ENCODE measurements at places on chromosomes 2 and 18.
A peak's percentile ranks its signal among the peaks of the same experiment; 100 is the strongest.

DNA sequence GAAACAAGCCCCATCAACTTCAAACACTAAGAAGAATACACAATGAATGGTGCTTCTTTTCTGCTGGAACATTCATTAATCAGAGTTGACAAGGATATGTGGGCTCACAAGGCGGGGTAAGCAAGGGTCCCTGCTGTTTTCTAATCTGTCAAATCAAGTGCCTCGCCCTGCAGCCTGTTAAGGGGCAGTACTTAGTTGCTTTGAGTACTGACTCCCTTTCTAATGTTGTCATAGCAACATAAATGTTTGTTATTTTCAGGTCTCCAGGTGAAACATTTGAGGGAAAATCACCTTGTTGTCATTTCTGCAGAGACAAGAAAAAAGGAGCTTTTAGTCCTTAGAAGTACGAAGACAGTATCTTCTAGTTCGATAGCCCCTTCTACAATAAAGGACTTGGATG, 284.7 kb upstream of the PKDCC start:
- no peak for DNase-seq

GRCh38 chr2:205805136-205805535, 122.8 kb downstream of the NRP2 start:
- no peak for DNase-seq

GRCh38 chr2:74146929-74147726, 584 bp downstream of the BOLA3 start:
- no peak for DNase-seq

DNA sequence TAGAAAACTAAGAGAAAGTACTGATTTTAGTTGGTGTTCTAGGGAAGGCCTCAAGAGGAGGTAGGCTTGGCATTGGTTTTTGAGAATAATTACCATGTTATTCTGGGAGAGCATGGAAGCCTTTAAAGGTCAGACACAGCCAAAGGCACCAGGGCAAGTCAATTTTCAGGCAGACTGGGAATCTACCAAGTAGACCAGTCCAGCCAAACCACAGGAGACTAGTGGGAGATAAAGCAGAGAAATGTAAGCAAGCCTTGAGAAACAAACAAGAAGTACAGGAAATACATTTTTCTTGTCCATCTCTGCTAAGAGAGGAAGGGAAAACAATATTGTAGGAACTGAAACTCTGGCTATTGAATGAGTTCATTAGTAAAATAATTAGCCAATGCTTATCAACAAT, 5.5 kb upstream of the CCDC68 start:
- no peak for DNase-seq

DNA sequence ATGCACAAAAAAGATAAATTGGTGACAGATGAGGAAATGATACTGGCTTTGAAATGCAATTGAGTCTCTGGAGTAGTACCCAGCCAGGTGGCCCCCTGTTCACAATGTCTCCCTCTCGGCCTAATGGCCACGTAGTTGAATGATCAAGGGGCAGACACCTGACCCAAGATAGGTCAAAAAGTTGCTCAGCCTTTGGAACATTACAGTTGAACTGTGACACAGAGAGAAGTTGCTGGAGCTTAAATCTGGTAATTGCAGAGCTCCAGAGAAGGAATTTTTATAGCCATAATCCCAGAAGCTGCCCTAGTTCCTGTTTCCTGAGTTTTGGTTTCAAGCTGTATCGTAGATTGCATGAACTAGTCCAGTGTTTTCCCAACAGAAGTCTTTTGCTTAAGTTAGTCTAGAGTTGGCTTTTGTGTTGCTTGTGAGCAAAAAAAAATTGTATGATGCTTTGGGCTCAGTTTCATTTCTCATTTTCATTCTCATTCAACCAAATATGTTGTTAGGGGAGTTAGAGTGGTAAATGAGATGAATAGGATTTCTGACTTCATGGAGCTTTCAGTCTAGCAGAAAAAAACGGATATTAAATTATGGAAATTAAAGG, 117.9 kb downstream of the CSRNP3 start:
- no peak for DNase-seq

- DNase-seq: no peak
Measured at GRCh38 chr2:207825045-207825954, 55.6 kb upstream of the FZD5 start.

DNA sequence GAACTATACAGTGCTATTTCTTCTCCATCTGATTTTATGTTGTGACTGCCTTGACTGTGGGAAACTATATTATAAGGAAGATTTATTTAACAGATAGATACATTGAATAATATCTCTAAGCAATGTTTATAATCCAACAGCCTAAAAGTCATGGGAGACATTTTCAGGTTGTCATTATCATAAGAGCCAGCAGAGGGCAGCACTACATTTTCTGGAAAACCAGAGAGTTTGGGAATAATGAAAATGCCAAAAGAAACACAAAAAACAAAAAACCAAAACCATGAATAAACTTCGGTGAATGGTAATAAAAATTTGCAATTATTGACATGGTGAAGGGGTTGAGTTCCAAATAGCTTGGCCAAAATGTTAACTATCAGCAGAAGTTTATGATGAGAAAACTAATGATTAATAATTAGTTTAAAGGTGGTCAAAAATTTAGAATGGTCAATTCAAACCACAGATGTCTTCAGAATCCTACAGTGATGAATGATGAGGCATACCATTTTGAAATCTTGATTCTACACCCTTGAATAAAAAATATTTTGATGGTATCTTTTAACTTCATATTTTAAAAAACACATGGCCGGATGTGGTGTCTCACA, 4.7 kb downstream of the EEF1B2 start:
- peak; percentile 38 for DNase-seq

DNA sequence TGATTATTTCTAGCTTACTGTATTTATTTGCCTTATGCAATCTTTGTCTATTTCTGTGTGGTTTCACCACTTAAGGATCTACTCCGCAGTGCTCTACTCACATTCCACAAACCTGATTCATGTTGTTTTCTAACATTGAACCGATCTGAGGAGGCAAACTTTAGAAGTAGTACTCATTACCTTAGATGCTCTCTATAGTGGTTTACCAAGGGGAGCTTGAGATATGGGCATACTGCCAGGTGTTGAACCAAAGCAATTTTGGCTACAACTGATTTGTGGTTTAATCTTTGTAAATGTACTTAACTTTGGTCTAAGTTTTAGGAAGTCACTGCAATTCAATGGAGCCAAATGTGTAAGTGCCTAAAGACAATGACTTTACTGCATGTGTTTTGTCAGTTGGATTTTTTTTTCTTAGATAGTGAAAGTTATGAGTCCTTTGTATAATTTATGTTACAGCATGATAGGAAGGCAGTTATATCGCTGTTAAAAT, 50.1 kb downstream of the MAP2 start:
- no peak for DNase-seq

DNA sequence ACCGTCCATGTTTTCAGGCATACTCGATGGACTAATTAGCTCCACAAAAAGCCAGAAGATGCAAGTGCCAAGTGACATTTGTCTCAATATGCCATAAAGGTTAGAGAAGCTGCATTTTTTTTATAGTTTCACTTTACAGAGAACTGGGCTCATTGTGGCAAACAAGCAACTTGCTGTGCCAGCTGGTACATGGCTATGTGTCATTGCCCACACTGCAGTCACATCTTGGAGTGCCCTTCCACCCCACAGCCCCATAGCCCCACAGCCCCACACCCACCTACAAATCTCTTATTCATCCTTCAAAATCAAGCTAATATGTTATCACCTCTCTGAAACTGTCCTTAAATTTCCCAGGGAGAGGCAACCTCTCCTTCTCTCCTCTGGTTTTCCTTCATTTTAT, 451.9 kb downstream of the ARHGAP15 start:
- DNase-seq: no peak

DNA sequence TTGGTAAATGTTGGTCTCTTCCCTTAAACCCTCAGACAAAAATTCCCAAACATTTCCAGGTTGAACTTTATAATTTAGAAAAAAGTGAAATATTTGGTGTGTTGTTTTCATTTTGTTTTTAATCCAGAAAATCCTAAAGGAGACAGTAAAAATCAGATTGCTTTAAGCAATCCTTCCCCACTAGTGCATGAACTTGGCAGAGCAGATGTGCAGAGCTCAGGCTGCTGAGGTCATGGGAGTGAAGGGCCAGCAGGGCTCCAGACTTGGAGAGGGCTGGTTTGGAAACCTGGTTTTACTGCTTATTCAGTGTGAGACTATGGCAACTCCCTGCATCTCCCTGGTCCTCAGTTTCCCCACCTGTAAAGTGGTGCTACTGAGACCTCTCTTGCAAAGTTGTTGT, 66.7 kb upstream of the TEX51 start:
- DNase-seq: no peak

- DNase-seq: no peak
Measured at GRCh38 chr2:73821669-73822068, 7.1 kb upstream of the STAMBP start.
